ENCODE measurements at places on chromosomes 16 and 17.

- DNase-seq: peak; percentile 59
Measured at GRCh38 chr16:3761375-3762106, 44.2 kb upstream of the TRAP1 start.

- DNase-seq: peak; percentile 75
Measured at GRCh38 chr17:75753514-75754377, 11.2 kb downstream of the GALK1 start.

- no peak for DNase-seq
Measured at GRCh38 chr17:72177738-72178137, 56.9 kb downstream of the SOX9 start.

GRCh38 chr17:45136846-45137560, 1.5 kb downstream of the ACBD4 start:
- DNase-seq: no peak

Measured in ELF-1 (cell line).